ENCODE measurements at places on chromosomes 4 and X.

DNA sequence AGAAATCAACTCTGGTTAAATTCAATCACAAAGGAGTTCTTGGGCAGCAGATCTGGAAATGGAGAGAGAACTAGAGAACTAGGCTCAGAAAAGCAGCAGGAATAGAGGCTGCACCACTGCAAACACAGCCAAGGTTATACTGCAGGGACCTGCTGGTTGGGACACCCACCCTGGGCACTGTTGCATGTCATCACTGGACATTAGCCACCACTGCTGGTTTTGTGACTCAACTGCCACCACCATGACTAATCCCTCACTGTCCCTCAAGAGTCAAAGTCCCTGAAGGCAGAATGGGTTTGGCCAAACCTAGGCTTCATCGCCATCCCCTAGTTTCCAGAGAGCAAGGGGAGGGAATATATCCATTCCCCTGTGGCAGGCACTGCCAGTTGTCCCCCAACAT, 38.1 kb upstream of the IRAK1 start:
- no peak for DNase-seq

- no peak for DNase-seq
Observed at GRCh38 chr4:83369831-83370639, 35.4 kb upstream of the HPSE start.

DNA sequence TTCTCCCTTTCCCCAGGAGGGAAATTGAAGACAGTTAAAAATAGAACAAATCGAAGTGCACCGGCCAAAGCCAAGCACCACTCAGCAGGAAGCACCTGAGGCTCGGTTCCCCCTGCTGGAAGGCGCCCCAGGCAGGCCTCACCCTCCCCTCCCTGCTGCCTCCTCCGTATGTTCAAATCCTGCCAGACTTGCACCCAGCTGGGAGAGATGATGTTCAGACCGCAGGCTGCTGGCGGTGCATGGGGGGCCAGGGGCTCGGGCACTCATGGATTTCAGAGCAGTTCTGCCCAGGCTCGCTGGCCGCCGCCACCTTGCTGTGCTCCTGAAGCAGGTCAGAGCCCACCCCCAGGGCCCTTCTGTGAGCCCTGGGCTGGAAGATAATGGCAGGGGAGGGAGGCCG, 91.4 kb downstream of the DCTD start:
- no peak for DNase-seq

DNA sequence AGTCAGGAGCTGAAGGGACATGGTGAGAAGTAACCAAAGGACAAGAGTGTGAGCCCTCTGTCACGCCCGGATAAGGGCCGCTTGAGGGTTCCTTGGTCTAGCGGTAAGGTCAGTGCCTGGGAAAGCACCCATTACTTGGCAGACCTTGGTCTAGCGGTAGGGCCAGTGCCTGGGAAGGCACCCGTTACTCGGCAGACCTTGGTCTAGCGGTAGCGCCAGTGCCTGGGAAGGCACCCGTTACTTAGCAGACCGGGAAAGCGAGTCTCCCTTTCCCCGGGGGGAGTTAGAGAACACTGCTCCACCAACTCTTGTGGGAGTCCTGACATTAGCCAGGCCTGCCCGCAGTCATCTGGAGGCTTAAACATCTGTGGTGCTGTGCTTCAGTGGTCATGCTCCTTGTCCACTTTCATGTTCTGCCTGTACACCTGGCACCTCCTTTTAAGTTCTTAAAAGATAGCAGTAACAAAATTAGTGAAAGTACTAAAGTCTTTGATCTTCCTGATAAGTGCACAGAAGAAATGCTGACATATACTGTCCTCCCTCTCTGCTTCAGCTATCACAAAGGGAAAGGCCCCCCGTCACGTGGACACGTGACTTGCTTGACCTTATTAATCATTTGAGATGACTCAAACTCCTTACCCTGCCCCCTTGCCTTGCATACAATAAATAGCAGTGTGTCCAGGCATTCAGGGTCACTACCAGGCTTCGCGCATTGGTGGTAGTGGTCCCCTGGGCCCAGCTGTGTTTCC, 9.3 kb upstream of the SEC24B start:
- no peak for DNase-seq

DNA sequence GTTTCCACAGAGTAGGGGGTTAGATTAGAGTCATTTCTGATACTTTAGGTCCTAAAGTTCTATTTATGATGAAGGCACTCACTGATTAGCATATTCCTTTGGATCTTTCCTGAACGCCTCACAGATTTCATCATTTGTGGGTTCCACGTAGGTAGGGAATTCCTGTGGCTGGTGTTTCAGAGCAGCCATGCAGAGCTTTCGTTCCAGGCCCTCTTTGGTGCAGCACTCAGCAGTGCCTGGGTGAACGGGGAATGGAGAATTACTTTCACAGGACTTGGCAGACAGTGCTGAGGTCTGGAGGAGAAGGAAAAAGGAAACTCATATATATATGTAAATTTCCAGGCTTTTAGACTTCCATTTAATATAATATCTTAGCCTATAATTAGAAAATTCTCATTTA, 18.5 kb downstream of the GC start:
- DNase-seq, result no peak

- DNase-seq, result no peak
Observed at GRCh38 chrX:52577464-52578173, 60.8 kb upstream of the XAGE1B start.

- no peak for DNase-seq
Observed at GRCh38 chr4:6324999-6325787, 55.5 kb downstream of the WFS1 start.

DNA sequence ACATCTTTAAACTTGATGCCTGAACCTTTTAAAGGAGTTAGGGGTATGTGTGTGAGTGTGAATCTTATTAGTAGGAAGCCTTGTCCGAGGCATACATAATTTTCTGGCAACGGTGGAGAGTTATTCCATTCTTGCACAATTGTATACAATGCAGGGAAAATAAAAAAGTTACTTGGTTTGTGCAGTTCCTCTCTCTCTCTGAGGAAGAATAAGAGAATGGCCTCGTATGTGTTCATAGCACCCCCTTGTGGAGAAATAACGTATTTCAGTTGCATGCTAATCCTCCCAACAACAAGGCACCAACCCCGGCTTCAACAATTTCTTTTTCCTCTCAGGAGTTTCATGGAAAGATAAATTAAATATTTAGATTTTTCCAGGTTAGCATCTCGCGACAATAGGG, 33.7 kb upstream of the FGF13 start:
- DNase-seq, result no peak

GRCh38 chr4:152100379-152101201, 339.8 kb upstream of the GATB start:
- no peak for DNase-seq

- no peak for DNase-seq
Observed at GRCh38 chr4:7319024-7319423, 115.7 kb downstream of the PSAPL1 start.
